ENCODE measurements at places on chromosomes 1 and 21.
A peak's percentile ranks its signal among the peaks of the same experiment; 100 is the strongest.

GRCh38 chr1:92747735-92748134, 37.2 kb downstream of the EVI5 start:
- no peak for DNase-seq

DNA sequence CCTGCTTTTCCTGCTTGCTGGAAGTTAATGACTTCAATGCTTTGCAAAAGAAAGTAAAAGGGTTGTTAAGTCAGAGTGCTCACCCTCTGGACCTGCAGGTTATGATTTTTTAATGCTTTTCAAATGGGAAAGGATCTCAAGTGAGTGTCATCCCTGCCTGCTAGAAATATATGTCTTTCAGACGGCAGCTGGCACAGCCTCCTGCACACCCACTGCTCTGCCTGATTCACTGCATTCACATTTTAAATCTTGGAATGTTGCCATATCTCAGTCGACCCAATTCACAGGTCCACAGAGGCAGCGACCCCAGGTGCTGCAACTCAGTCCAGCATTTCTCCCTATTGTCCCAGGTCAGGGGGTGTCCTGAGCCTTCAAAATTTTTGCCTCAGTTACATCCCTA, 10.7 kb downstream of the DUSP23 start:
- peak; percentile 7 for DNase-seq

- no peak for DNase-seq
Observed at GRCh38 chr21:27581168-27581567, 614.3 kb upstream of the ADAMTS5 start.

GRCh38 chr1:25695771-25696311, 79.2 kb downstream of the MAN1C1 start:
- no peak for DNase-seq

DNA sequence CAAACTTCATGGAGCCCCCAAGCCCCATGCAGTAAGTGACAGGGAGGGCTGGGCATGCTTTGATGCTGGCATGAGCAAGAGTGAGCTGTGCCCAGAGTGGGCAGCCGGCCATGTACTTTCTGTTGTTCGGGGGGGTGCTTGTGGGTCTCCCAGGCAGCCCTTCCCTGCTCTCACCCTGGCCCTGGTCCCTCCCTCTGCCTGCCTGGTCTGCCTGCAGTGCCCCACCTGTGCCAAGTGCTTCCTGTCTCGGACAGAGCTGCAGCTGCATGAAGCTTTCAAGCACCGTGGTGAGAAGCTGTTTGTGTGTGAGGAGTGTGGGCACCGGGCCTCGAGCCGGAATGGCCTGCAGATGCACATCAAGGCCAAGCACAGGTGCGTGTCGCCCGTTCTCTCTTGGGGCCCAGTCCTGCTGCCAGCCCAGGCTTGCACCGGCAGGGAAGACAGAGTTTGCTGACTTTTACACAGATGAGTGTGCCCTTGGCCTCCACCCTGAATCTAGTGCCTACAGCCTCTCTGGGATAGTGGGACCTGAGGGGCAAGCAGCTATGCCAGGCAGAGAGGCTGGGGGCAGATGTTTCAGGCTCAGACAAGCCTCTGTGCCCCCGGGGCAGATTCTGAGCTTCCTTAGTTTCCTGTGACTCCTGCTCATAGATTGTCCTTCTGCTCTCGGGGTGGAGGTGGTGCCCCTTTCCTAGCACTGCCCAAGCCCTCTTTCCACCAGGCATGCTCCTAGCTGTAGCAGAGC, 7.6 kb downstream of the ZBTB48 start:
- DNase-seq = no peak

GRCh38 chr1:54859700-54860391, 27.1 kb downstream of the DHCR24 start:
- DNase-seq = no peak

DNA sequence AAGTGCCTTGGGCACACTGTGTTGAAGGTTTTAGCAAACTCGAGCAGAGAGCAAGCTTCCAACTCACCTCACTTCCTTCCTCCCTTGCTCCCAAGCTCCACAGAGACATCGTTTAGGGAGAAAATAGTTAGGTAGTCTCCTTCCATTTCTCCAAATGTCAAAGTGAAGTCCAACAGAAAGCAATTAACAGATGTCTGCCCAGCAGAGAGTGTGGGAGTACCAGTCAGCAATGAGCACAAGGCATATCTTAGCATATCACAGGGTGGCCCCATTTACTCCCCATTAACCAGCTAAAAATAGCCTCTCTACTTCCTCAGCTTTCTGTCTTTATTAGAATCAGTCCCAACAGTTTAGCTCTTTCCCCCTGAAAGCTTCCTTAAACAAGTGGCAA, 334.2 kb upstream of the CAMK1G start:
- peak; percentile 6 for DNase-seq

DNA sequence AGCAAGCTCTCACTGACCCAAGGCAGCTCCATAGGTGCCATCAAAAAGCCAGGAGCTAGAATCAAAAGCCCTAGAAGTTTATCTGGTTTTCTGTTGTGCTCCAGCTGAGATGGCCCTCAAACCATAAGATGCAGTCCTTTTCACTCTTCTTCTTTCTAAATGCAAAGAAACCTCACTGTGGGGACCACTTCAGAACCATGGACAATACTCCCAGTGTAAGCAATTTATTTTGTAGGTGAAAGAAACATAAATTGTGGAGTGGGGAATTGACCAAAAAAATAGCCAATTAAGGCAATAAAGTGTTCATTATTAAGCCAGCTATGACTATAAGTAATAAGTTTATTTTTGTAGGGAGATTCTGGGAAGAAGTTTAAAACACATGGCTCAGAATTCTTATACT, 1399.9 kb downstream of the PLA2G4A start:
- no peak for DNase-seq

- DNase-seq = no peak
Observed at GRCh38 chr1:224637515-224637914, 21.4 kb downstream of the CNIH3 start.

DNA sequence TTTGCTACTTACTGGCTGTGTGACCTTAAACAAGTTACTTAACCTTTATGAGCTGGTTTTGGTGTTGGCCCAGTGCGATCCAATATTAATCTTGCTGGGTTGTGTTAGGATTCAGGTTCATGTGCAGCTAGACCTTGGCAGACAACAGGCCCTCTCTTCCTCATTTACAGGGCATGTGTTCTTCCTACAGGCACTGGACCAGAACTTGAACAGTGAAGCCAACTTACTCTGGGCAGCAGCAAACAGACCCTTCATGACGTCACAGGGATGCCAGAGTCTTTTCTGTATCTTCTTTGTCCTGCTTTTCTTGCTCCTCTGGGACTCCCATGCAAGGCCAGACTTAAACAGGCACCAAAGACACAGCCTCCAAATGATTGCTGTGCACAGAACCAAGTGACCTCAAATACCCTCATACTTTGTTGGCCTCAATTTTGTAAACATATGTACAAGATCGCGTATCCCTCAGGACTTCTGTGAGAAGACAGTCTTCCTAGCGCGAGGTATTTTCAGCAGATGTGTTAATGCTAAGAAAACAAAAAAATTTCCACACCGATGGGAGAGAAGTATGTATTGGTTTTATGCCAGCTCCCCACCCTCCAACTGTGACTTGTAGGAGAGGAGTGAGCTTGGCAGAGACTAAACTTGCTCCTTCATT, 73.7 kb downstream of the URB2 start:
- DNase-seq = no peak

GRCh38 chr1:227447531-227447990, 115.8 kb upstream of the ZNF678 start:
- no peak for DNase-seq

GRCh38 chr1:114558544-114558943, 22.9 kb downstream of the BCAS2 start:
- DNase-seq = no peak

GRCh38 chr1:207870306-207871031, 40.5 kb downstream of the CD34 start:
- no peak for DNase-seq

DNA sequence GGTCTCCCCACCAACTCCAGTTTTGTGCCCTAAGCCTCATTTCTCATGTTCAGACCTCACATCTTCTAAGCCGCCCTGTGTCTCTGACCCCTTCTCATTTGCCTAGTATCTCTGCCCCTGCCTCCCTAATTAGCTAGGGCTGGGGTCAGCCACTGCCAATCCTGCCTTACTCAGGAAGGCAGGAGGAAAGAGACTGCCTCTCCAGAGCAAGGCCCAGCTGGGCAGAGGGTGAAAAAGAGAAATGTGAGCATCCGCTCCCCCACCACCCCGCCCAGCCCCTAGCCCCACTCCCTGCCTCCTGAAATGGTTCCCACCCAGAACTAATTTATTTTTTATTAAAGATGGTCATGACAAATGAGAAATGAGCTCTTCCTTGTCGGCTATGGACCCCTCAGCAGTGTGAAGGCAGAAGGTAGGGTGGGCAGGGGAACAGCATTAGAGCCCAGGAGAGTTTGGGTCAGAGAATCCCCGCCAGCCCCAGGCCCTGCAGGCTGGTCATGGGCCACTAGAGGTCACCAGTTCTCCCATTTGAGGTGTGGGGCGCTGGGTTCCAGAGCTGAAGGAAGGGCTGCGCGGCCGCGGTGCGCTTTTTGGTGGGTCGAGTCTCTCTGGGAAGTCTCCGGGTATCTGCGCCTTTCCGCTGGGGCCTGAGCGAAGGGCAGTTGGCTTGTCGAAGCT, 11.5 kb downstream of the ADAMTSL4 start:
- DNase-seq = peak; percentile 96

- DNase-seq = no peak
Observed at GRCh38 chr1:42477775-42478174, 14.7 kb downstream of the CCDC30 start.

GRCh38 chr21:39048064-39048463, 135.2 kb downstream of the PSMG1 start:
- no peak for DNase-seq

DNA sequence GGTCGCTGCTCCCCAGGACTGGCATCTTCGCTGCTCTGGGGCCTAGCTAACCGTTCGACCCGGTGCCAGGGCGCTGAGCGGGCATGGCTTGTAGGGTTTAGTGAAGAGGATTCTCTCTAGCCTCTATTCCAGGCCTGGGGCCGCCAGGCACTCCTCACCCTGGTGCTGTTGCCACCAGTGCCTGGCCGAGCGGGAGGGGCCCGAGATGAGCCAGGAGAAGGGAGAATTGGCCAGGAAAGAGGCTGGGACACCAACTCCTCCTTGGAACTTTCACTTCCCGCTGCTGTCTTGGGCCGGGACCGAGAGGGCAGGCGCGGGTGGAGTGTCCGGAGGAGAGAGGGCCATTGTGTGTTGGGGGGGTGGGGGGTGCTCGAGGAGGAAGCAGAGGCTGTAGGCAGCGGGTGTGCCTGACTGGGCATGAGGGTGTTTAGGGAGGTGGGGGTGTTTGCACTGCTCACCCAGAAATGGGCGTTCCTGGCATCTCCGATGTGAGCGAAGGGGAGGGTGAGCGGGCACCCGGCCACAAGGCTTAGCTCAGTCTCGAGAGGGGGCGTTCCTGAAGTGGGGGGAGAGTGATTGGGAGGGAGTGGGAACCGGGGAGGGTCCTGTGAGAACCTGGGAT, 772 bp downstream of the ADAM15 start:
- DNase-seq = no peak

DNA sequence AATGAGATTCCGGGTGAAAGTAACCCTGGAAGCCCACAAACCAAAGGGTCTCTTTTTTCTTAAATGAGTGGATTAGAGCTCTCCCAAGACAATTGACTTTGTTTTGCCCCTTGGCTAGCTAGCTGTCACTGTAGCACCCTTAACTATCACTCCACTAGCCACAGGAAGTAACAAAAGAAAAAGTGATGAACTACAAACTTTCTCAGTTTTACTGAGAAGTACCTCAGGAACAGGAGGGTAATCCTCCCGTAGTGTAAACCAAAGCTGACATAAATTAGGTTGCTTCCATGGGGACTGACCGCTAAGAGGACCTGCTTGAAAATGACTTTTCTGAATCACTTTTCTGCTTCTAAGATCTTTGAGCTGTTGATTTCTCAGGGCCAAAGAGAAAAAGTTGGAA, 240.1 kb downstream of the BARHL2 start:
- DNase-seq = no peak

DNA sequence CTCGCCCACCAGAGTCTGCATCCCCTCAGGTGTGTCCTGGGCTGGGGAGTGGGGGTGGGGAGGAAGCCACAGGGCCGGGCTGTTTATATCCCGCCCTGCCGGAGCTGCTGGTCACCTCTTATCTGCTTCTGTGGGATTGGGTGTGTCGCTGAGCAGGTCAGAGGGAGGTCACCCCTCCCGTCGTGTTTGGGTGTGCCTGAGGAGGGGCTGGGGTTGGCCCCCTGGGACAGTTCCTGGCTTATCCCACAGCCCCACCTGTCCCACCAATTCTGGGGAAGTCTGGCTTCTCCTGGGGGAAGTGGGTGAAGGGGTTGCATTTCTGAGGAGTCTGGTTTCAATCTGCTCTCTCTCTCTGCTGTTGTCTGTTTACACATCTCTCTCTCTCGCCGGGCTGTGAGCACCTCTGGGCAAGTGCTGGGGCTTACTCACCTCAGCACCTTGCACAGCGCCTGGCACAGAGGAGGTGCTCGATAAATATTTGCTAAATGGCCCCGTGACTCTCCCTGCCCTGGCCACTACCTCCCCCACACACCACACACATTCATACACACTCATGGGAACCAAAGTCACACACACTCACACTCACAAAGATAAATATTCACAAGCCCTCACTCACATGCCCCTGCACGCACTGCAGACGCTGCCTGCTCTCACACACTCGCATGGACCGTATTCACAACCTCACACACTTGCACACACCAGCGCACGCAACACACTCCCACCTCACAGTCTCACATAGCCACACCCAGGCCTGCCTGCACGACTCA, 8.3 kb downstream of the ELF3 start:
- DNase-seq = no peak

DNA sequence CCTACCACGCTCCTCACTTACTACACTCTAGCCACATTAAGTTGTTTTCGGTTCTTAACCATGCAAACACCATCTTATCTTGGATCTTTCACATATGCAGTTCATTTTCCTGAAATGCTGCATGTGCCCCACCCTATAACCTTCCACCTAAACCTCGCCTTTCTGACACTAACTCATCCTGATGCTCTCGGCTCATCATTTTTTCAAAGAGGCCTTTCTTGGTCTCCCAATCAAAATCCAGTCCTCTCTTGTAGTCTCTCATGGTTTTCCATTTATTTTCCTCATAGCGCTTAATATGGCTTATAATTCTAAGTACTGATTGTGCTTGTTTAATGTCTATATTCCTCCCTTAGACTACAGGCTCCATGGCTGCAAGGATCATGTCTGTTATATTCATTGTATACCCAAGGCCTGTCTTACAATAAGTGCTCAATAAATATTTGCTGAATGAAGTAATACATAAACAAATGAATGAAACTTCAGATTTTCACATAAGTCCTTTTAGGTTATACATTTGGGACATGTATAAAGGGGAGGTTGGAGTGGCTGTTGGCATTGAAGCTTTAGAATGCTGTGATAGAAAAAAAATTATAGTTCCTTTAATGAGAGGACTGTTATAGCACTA, 79.2 kb upstream of the CDC42BPA start:
- no peak for DNase-seq

DNA sequence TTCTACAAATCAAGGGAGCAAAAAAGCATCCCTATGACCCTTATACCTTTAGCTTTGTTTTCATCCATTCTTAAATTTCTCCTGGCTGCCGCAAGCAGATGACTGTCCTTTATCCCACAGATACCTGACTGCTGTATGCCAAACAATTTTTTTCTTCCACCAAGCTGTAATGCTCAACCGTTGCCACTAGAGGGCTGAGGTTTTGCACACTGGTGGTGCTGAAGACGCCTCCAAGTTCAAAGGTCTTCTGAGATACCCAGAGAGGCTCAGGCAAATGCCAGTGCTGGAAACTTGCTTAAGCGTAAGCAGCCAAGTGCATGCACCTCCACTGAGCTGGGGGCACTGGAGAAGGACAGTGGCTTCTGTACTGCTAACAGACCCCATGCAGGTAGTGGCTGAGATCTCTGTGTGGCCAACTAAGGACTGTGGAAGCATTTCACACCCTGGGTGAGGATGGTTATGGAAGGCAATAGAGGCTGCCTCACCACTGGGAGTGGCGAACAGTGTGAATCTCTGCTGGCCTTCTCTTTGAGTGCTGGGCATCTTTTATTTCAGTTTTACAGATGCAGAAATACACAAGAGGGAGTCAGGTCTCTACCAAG, 28.5 kb downstream of the CNIH3 start:
- peak; percentile 28 for DNase-seq

Data from NCI-H1694 treated with DMSO at 0.1 percent for 48 hours (cell line).